ENCODE measurements at places on chromosomes 4 and X.

DNA sequence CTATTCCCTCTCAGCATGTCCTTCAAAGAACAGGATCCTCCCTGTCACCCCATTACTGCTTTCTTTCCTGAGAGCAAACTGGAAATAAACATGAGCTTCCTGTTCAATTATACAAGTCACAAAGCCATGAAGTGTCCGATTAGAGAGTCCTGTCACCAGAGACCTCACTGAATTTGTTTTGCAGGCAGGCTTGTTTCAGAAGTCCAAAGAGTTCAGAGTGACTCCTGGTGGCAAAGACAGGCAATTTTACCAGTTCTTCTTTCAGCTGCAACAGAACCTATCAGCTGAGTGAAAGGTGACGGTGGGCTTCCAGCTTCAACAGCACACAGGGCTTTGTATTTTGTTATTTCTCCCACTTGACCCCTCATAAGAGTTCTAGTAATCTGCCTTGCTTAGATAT is 6.4 kb downstream of the ELK1 start:
- no peak for DNase-seq

- DNase-seq = no peak
Observed at GRCh38 chr4:95572304-95572991, 23.7 kb upstream of the UNC5C start.

- DNase-seq = no peak
Observed at GRCh38 chrX:118718737-118719136, 8.7 kb upstream of the IL13RA1 start.

DNA sequence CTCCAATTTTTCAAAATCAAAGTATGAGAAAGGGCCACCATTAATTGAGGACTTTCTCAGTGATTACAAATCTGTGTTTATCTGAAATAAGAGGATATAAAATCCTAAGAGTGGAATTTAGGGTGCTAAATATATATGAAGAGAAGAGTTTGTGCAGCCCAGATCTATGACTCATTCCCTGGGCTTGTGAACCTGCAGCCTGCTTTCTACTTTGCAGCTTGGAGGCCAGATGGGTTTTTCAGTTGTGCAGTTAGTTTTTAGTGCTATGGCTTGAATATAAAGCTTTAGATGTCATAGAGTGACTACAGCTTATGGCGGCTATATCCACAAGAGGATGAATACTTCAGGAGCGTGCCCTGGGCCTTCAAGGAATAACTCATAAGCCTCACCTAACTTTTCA is 1391.1 kb downstream of the FSTL5 start:
- DNase-seq = no peak

DNA sequence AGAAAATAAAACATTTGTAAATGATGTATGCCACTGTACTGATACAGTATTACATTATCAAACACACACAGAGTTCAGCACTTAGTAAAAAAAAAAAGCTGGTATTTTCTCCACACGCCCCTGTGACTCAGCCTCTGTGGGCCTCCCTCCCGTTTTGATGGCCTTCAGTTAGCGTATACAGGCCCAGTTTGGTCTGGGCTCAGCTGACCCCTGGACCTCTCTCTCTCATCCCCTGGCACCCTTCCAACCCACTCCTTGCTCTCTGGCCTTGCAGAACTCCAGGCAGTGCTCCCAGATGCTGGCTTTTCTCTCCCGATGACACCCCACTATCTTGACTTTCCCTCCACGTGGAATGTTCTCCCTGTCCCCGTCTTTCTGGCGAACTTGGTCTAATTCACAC is 89.0 kb upstream of the LIMCH1 start:
- DNase-seq = no peak

DNA sequence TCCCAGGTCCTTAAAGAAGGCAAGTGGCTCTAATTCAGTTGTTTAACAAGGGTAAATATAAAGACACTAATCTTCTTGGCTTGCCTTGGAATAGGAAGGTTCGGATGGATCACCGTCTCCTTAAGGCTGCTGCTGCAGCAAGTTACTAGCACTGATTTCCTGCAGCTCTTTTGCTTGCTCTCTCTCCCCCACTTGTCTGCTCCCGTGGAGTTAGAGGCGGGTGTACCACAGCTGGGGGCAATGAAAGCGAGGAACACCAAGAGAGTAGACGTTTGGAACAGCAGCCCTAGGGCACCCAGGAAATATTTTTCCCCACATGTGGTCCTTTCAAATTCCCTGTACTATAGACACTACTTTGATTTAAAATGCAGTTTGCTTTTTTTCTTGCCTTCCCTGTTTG is 202.2 kb downstream of the SH2D1A start:
- no peak for DNase-seq

DNA sequence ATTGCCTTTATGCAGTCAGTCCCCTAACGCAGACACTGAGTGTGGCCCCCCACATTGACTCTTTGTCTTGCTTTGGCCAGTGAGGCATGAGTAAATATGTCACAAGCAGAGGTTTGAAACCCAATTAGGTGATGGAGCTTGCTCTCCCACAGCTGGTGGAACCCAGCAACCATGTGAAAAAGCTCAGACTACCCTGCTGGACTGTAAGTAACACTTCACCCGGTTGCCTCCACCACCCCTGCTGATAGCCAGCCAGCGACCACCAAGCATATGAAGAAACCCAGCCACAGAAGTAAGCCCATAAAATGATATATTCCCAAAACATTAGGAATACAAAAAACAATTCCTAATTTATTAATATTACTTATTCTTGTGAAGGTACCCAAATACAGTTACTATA is 21.6 kb upstream of the PDCL2 start:
- DNase-seq = no peak

GRCh38 chr4:92299152-92299551 is 4.6 kb upstream of the GRID2 start:
- DNase-seq = no peak

DNA sequence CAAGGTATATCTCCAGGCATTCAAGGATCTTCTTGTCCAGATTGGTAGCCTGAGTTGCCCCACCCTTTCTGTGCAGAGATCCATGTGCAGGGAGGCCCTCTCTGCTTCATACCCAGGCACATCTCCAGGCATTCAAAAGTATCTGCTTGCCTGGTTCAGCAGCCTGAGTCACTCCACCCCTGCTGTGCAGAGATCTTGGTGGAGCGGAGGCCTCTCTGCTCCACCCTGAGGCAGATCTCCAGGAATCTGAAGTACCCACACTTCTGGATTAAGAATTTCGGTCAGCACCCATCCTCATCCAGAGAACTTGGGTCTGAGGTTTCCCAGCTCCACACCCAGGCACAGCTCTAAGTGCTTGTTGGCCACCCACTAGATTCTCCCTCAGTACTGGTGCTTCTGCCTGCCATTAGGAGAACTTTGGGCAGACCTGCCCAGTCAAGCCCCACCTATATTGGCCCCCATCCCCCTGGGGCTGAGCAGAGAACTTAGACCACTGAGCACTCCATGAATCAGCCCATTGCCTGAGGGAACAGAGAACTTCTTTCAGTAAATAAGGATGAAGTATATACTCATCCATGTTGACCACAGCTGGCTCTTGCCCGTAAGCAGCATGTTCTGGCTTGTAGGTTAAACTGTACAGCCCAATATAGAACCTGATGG is 199.5 kb upstream of the ZCCHC13 start:
- DNase-seq = no peak
